Urinary bladder (tissue), 4 donors: ENCODE measurements at places on chromosomes 7 and 10. TPM values are rescaled to one million over a fixed set of nuclear protein-coding genes. Genes with fewer than 3 reads are reported as not detected.

DNA sequence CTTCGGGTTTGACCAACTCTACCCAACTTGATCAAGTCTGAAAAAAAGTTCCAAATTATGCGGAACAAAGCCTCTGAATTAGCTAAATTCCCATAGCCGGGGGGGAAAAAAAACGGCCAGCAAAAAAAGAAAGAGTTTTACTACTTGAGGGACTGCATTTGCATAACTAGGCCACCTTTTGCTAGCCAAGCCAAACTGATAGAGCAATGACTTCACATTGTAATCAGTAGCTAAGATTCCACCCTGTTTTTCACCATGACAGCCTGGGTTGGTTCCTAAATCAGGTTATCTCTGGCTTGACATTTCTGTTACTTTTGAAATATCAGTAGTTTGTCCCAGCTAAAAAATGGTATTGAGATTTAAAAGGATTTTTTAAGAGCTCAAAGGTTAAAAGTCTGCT is 31.4 kb upstream of the CREB3L2 start:
- no peak for DNase-seq

- no peak for DNase-seq
Observed at GRCh38 chr7:134350709-134351108, 34.0 kb upstream of the SLC35B4 start.

DNA sequence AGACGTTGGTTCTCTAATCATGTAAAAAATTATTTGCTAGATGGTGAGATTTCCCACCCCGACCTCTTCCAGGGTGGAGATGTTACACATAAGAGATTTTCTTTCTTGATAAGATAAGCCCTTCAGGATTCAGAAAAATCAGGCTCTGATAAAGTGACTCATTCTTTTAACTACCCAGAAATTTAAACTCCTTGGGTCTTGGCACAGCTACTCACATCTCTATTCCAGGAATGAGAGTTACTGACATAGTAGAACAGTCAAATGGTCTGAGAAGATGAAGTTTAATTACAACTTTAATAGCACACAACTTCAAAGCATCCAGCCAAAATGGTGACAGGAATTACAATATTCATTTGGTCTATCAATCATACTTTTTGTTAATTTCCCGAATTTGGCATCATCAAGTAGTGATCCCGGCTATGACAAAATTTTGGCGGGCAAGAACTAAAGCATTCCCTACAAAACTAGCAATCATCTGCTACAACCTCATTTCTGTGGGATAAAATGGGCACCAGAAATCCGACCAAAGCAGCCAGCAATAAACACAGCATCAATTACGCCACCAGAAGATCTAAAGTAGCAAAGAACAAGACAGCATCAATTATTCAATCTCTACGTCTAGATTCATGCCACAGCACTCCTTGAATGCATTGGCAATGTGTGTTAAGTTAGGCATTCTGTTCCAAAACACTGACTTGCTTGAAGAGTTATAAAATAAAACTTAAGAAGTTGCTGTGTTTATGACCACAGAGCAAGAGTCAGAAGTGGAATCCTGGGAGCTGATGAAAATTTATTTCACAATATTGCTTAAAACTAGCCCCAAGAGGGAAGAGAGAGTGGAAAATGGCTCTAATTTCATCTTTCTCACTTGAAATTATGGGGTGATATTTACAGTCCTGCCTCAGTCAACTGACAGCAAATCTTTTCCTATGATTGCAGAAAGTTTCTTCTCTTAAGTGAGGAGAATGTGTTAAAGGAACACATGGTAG is 565.7 kb upstream of the ANKRD30A start:
- no peak for DNase-seq

Gene CUBN
- total RNA-seq = 6.1 TPM
